ENCODE measurements at places on chromosomes 3 and 15. TPM values are rescaled to one million over a fixed set of nuclear protein-coding genes. Genes with fewer than 3 reads are reported as not detected.

- H3K36me3 ChIP-seq = no peaks in the 10 kb centered on the region
- no peak overlapping the region for H3K27ac ChIP-seq
- H3K27me3 ChIP-seq = peaks cover 7% of the 10 kb centered on the region
- DNase-seq = no peak
- no peak overlapping the region for H3K4me3 ChIP-seq
- H3K4me1 ChIP-seq = no peaks in the 10 kb centered on the region
These were observed 107.9 kb upstream of the ALDH1A3 start for GRCh38 chr15:100771746-100772145.

Gene TRIM42
- polyA plus RNA-seq = not detected

Gene RHCG
- not detected for polyA plus RNA-seq

DNA sequence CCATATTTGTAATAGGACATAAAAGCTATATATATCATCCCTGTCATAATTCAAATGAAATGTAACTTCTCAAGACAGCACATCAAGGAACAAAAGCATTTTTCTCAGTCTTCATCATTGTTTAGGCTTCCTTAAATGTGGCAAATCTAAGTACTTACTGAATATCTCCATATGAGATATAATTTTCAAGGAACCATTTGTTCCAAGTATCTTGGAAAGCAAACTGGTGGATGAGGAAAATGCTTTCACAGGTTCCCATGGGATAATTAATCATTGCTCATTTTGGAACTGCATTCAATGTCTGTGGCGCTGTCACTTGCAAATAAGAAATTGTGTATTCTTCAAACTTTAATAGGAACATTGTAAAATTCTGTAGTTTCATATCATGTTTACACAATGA is 52.6 kb upstream of the ZNF385D start:
- H3K27ac ChIP-seq = no peak overlapping the region
- H3K4me1 ChIP-seq = no peaks in the 10 kb centered on the region
- no peak for DNase-seq
- no peaks in the 10 kb centered on the region for H3K36me3 ChIP-seq
- H3K27me3 ChIP-seq = no peaks in the 10 kb centered on the region
- H3K4me3 ChIP-seq = no peak overlapping the region

DNA sequence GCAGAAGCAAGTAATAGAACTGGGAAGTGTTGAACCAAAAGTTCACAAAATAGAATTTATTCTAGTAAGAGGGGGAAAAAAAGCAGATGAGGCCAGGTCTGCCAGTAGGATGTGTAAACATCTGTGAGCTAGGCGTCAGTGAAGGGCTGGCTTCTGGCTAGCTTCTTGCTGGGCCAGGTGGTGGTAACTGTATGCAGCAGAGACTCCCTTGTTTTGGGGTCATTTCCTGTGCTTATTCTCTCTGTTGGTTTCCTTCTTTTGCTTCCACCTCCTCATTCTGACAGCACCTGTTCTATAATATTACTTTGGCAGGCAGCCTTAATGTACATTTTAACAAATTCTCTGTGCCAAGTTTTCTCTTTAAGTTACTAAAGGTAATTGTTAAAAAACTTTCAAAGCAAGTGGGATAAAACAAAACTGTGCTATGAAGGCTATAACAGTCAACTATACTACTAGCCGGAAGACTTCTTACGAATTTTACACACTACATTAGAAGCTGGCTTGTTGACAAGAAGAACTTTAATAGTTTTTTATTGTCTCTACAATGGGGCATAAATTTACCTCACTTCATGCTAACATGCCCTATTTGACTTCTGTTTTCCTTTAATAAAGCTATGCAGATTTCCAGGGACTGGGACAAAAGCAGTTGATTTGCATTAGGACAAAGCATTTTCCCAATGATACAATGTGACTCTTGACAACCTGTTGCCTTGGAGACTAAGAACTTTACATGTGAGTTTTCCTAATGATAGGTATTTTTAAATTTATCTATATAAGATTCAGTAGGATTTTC is 318.8 kb upstream of the NAALADL2 start:
- H3K4me3 ChIP-seq = no peak overlapping the region
- H3K4me1 ChIP-seq = no peaks in the 10 kb centered on the region
- DNase-seq = no peak
- H3K27ac ChIP-seq = no peak overlapping the region
- H3K27me3 ChIP-seq = no peaks in the 10 kb centered on the region
- no peaks in the 10 kb centered on the region for H3K36me3 ChIP-seq

- no peak overlapping the region for H3K4me3 ChIP-seq
- H3K27ac ChIP-seq = no peak overlapping the region
- H3K4me1 ChIP-seq = no peaks in the 10 kb centered on the region
- no peaks in the 10 kb centered on the region for H3K27me3 ChIP-seq
These were observed 4.1 kb downstream of the CXCR6 start for GRCh38 chr3:45947361-45947760.

DNA sequence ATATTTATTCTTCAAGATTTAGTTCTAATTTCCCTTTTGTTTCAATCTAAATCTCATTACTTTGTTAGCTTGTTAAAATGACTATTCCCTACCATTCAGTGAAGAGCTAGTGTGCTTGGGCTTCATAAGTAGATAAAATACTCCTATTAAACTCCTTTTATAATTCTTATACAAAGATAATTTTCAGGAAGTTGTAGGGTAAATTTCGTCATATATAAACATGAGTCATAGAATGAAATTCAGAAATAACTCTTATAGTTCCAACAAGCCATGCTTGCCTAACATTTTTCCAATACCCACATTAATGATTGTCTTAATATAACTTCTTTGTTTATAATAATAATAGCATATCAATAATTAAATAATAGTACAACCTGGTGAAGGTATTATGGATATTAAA is 407.3 kb downstream of the NAALADL2 start:
- H3K27ac ChIP-seq = no peak overlapping the region
- no peaks in the 10 kb centered on the region for H3K4me1 ChIP-seq
- no peak overlapping the region for H3K4me3 ChIP-seq
- no peaks in the 10 kb centered on the region for H3K36me3 ChIP-seq
- DNase-seq = no peak

- no peak overlapping the region for H3K27ac ChIP-seq
- H3K4me1 ChIP-seq = peaks cover 81% of the 10 kb centered on the region
- no peak overlapping the region for H3K4me3 ChIP-seq
- peaks cover 16% of the 10 kb centered on the region for H3K36me3 ChIP-seq
- no peaks in the 10 kb centered on the region for H3K27me3 ChIP-seq
These were observed 84.4 kb downstream of the RFTN1 start for GRCh38 chr3:16429086-16429485.

Gene TRAT1
- 0.43 TPM for polyA plus RNA-seq

Gene GABRA5
- polyA plus RNA-seq = not detected

Gene DUOXA2
- not detected for polyA plus RNA-seq

Gene TIMP4
- not detected for polyA plus RNA-seq

- peak; percentile 15 for DNase-seq
- peak overlapping the region; percentile 57 for H3K27ac ChIP-seq
- H3K4me1 ChIP-seq = peaks cover 4% of the 10 kb centered on the region
- no peaks in the 10 kb centered on the region for H3K36me3 ChIP-seq
These were observed 229.9 kb downstream of the THRB start for GRCh38 chr3:24264748-24265158.

Gene NANOGP8
- not detected for polyA plus RNA-seq

DNA sequence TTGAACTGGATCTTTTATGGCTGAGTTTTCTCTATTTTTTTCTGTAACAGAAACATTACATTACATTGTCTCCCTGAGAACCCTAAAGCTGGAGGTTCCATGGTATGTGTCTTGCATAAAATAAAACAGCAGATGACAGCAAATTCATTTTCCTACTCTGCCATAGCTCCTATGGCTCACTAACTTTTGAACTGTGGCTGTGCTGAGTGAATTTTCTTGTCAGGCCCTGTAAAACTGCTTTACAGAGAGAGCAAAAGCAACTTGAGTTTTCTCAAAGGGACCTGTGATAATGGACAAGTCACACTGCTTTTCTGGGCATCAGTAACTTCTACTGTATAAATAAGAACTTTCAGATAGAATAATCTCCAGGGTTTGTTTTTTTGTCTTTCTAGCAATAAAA is 129.9 kb upstream of the TSC22D2 start:
- H3K4me1 ChIP-seq = no peaks in the 10 kb centered on the region
- H3K27ac ChIP-seq = no peak overlapping the region
- DNase-seq = no peak
- H3K27me3 ChIP-seq = peaks cover 20% of the 10 kb centered on the region

Gene GPR15
- polyA plus RNA-seq = not detected

Gene LRTM1
- polyA plus RNA-seq = not detected

GRCh38 chr3:30751610-30752299 is 142.7 kb downstream of the GADL1 start:
- no peak overlapping the region for H3K4me3 ChIP-seq
- no peaks in the 10 kb centered on the region for H3K27me3 ChIP-seq
- H3K27ac ChIP-seq = no peak overlapping the region
- H3K4me1 ChIP-seq = peaks cover 5% of the 10 kb centered on the region
- H3K36me3 ChIP-seq = no peaks in the 10 kb centered on the region
- peak; percentile 33 for DNase-seq

DNA sequence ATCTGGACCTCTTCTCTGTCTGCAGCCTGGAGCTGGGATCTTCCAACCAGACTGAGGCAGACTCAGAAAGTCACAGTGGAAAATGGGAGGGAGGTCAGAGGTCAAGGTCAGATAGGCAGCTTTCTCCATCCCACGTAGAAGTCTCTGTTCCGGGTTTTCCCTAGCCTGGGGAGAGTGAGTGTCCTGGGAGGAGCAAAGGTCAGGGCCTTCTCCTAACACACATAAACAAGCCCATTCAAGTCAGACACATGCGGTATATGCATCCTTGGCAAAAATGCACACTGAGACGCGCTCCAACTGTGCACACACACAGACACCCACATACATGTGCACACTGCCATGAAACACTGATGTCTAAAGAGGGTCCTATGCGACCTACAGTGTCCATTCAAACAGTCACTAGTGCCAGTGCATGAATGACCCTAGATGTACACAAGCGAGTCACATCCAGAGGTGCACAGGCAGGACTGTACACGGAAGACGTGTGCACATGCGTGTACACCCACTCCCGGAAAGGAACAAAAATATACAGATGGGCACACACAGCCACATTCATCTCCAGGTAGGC is 681 bp downstream of the TWF2 start:
- H3K27ac ChIP-seq = peak overlapping the region; percentile 96
- H3K4me3 ChIP-seq = peak overlapping the region; percentile 98
- no peaks in the 10 kb centered on the region for H3K36me3 ChIP-seq
- H3K4me1 ChIP-seq = peaks cover 31% of the 10 kb centered on the region
- H3K27me3 ChIP-seq = no peaks in the 10 kb centered on the region

DNA sequence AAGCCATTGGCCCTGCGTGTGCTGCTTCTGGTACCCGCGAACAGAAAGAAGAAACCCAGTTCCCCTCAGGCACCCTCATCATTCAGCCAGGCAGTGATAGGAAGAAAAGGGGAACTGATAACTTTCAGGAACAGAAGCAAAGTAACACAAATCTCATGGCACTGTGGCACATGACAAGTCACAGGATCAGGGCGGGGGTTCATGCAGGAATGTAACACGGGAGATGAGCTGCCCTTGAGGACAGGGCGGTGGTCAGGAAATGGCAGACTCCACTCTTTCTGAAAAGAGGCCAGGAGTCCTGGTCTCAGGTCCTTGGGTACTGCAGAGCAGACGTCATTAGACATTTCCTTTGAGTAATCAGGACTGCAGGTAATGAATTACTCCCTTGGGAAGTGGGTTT is 95.5 kb downstream of the CCNL1 start:
- H3K27me3 ChIP-seq = no peaks in the 10 kb centered on the region
- H3K4me1 ChIP-seq = peaks cover 38% of the 10 kb centered on the region
- DNase-seq = peak; percentile 53
- H3K4me3 ChIP-seq = peak overlapping the region; percentile 50
- H3K36me3 ChIP-seq = no peaks in the 10 kb centered on the region

DNA sequence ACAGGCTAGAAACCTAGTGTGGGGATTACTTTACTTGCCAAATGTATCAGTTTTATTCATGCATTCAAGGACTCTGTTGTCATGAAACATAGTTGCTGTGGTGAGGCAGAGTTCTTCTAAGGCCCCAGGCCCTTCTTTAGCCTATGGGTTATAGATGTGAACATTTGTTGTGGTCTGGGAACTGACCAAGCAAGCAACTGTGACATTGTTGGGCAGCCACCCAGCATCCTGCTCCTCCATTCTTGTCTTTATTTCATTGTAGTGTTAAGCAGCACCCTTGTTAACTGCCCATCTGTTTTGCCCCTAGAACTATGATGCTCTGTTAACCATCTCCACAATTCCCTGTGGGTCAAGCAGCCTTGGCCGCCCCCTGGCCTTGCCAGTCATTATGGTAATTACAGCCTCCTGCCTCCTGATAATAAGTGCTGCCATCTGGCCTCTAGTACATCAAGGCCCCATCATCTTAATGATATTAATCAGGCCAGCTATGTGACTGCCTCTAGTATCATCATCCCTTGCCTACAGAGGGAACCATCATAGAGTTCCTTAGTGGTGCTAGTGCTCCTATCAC is 12.2 kb upstream of the IFT57 start:
- H3K4me3 ChIP-seq = no peak overlapping the region
- no peak for DNase-seq
- H3K27ac ChIP-seq = peak overlapping the region; percentile 43
- H3K36me3 ChIP-seq = no peaks in the 10 kb centered on the region
- H3K27me3 ChIP-seq = no peaks in the 10 kb centered on the region

DNA sequence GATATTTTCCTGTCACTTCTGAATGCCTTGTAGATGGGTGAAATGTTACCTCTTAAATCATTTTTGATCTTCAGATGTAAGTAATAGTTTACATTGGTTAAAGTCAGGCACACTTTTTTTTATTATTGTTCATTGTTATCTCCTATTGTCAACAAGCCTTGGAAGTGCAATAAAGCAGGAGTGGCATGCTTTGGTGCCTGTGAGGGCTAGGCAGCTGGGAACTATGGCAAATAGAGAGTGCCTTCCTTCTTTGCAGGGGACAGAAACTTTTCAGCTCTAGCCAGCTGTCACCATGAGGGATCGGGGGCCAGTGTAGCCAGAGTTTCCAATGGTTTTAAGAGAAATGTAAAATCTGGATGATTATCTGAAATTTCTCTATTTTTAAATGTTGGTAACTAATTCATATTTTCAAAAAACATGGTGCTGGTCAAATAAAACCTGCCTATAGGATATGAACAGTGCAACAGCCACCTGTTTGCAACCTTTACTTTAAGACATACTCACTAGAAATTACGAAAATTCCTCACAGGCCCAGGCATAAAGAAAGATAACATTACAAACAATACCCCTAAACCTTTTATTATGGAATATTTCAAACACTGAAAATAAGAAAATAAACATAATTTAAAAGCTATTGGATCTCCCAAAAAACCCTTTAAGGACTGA is 9.1 kb upstream of the SELENOK start:
- H3K4me3 ChIP-seq = no peak overlapping the region
- DNase-seq = no peak
- no peak overlapping the region for H3K27ac ChIP-seq
- H3K4me1 ChIP-seq = no peaks in the 10 kb centered on the region
- H3K27me3 ChIP-seq = peaks cover 54% of the 10 kb centered on the region
- H3K36me3 ChIP-seq = no peaks in the 10 kb centered on the region

GRCh38 chr15:51634591-51635198 is 12.1 kb upstream of the DMXL2 start:
- no peak overlapping the region for H3K4me3 ChIP-seq
- no peaks in the 10 kb centered on the region for H3K4me1 ChIP-seq
- H3K36me3 ChIP-seq = no peaks in the 10 kb centered on the region
- DNase-seq = no peak
- no peak overlapping the region for H3K27ac ChIP-seq

Gene SERPINI2
- not detected for polyA plus RNA-seq

- H3K36me3 ChIP-seq = peaks cover 15% of the 10 kb centered on the region
- no peak for DNase-seq
- no peak overlapping the region for H3K4me3 ChIP-seq
- H3K27me3 ChIP-seq = peaks cover 40% of the 10 kb centered on the region
These were observed 14.8 kb upstream of the HCN4 start for GRCh38 chr15:73383310-73384189.

GRCh38 chr15:58465866-58466517 is 34.2 kb downstream of the LIPC start:
- H3K4me3 ChIP-seq = no peak overlapping the region
- no peaks in the 10 kb centered on the region for H3K36me3 ChIP-seq
- no peak for DNase-seq
- no peaks in the 10 kb centered on the region for H3K27me3 ChIP-seq
- H3K27ac ChIP-seq = no peak overlapping the region
- no peaks in the 10 kb centered on the region for H3K4me1 ChIP-seq
